CD8-positive, alpha-beta memory T cell (primary cell): ENCODE measurements at places on chromosomes 4 and X. TPM values are rescaled to one million over a fixed set of nuclear protein-coding genes. Genes with fewer than 3 reads are reported as not detected.

Gene PHOX2B
- not detected for total RNA-seq

GRCh38 chr4:7398788-7399439 lies 35.8 kb downstream of the PSAPL1 start:
- DNase-seq, result no peak

DNA sequence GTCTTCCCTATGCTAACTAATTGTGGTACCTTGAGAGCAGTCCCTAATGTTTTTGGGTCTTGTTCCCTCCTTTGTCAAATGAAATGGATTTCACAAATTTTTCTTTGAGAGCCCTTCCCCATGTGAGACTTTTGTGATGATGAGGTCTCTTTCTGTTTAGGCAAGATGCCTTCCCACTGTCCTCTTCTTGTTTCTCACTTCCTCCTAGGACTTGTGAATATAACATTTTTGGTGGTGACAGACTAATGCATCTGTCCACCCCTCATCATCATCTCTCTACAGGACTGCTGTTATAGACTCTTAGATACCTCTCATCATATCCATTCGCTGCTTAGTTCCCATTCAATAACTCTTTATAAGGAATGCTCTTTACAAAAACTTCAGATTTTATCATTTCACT lies 8.7 kb upstream of the ANK2 start:
- DNase-seq, result no peak

Gene XAGE1B
- not detected for total RNA-seq

- no peak for DNase-seq
Observed at GRCh38 chr4:145904413-145905177, 34.0 kb downstream of the ZNF827 start.

DNA sequence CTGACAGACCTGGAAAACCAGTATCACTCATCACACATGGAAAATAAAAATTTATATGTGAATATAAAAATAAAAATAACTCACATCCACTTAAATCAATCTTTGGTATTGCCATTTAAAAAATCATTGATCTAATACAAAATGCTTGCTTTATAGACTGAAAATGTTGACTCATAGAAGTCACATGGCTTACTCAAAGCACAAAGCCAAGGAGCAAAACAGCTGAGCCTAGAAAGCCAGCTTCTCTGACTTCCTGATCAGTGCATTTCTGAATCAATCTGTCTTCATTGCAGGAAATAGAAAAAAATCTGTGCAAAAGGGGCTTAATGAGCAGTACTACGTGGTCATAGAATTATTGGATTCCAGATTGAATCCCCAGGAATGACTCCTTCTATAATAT lies 176.9 kb upstream of the HS3ST1 start:
- no peak for DNase-seq

Gene CRMP1
- not detected for total RNA-seq

Gene SEPTIN11
- total RNA-seq, result 56.8 TPM

DNA sequence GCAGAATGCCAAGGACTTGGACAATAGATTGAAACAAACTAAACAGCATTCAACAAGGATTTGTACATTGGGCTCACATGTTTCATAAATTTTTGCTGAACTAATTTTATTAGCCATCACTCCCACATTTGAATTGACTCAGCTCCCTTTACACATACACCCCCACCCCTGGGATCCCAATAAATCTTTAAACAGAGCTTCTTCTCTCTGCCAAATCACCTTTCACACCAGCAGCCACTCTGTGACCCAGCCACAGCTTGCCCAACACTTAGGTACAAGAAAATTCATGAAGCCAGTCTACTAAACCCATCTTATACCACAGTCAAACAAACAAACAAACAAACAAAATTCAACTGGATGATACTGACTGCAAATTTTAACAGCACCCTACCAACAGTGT lies 21.6 kb downstream of the PHKA2 start:
- no peak for DNase-seq

Gene CFAP47
- total RNA-seq, result not detected

Gene COL4A6
- not detected for total RNA-seq

Gene DNASE1L1
- 10.1 TPM for total RNA-seq

Gene LINC00632
- total RNA-seq, result not detected

- DNase-seq, result no peak
Observed at GRCh38 chrX:147646949-147647723, 264.6 kb upstream of the FMR1 start.

- no peak for DNase-seq
Observed at GRCh38 chr4:40206426-40206825, 9.6 kb downstream of the RHOH start.

- no peak for DNase-seq
Observed at GRCh38 chrX:111445485-111445884, 33.5 kb upstream of the DCX start.

- peak; percentile 17 for DNase-seq
Observed at GRCh38 chr4:3871881-3872833, 106.0 kb downstream of the ADRA2C start.

DNA sequence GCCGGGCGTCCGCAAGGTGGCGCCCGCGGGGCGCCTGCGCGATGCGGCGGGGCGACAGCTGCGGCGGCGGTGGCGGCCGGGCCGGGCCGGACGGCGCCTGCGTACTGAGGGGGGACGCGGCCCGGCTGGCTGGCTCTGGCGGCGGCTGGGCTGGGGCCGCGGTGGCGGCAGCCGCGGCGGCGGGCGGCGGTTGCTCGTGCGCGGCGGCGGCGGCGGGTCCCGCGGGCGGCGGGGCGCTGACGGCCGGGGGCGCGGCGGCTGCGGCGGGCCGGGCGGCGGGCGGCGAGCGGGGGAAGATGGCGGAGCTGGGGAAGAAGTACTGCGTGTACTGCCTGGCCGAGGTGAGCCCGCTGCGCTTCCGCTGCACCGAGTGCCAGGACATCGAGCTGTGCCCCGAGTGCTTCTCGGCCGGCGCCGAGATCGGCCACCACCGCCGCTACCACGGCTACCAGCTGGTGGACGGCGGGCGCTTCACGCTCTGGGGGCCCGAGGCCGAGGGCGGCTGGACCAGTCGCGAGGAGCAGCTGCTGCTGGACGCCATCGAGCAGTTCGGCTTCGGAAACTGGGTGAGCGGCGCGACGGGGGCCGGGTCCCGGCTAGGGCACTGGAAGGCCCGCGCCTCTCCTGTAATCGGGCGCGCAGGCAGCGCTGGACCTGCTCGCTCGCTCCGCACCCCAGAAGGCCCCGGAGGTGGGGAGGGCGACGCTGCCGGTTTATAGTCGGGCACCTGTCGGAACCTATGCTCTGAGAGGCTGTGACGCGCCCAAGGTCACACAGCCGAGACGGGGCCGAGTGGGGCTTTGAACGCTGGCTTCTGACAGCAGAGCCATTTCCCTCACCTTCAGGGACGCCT lies at the start of gene TADA2B:
Gene TADA2B (plus strand): TSS at position 89 of the 853 bp plus-strand sequence. CDS start 208 bp downstream, at position 297.
- peak; percentile 60 for DNase-seq

GRCh38 chrX:1323315-1323714 lies 13.3 kb upstream of the IL3RA start:
- DNase-seq, result peak; percentile 31
